ENCODE measurements at places on chromosomes 13 and 19.

- no peak for DNase-seq
Observed at GRCh38 chr13:53474878-53475277, 446.3 kb downstream of the OLFM4 start.

GRCh38 chr13:75024602-75025001 is 457.4 kb downstream of the TBC1D4 start:
- no peak for DNase-seq

GRCh38 chr19:19551853-19552192 is 13.8 kb downstream of the CILP2 start:
- DNase-seq: no peak

- DNase-seq: no peak
Observed at GRCh38 chr19:31545777-31546176, 196.5 kb upstream of the TSHZ3 start.

- no peak for DNase-seq
Observed at GRCh38 chr19:16436780-16437332, 34.9 kb downstream of the EPS15L1 start.

- no peak for DNase-seq
Observed at GRCh38 chr13:25494698-25495411, 123.1 kb downstream of the ATP8A2 start.

Measured in hematopoietic multipotent progenitor cell treated with erythropoietin and hydrocortisone succinate and interleukin-3 and kit ligand, for 17 days (in vitro differentiated cells).